ENCODE measurements at places on chromosomes 7 and 10.
A peak's percentile ranks its signal among the peaks of the same experiment; 100 is the strongest.

- DNase-seq = no peak
These were observed 940 bp upstream of the PSD start for GRCh38 chr10:102419269-102420180.

DNA sequence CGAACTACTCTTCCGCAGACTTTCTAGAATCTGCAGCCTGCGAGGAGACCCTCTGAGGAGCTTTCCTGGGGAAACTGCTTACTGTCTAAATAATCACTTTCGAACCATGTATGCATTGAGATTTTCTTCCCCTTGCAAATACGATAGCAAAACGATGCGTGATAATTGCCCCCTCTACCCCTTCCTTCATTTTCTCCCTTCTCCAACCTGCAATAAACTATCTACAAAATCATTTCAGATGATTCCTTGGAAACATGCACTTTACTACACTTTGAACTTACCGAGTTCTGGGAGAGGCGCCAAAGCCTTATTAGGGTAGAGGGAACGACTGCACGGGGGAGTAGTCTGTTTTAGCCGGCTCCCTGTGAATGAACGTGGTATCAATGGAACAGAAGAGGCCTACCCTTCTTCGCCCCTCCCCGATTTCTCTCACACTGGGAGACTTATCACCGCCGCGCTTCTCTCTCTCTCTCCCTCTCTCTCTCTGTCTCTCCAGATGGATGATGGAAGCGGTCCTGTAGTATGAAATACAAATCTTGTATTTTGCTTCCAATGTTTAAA, at the start of gene FGFBP3:
TSS of gene FGFBP3 (minus strand) at position 370 of the 561 bp plus-strand sequence. CDS start 517 bp downstream, outside the sequence.
- DNase-seq = no peak

GRCh38 chr10:93548376-93549071, 17.9 kb upstream of the FFAR4 start:
- no peak for DNase-seq

DNA sequence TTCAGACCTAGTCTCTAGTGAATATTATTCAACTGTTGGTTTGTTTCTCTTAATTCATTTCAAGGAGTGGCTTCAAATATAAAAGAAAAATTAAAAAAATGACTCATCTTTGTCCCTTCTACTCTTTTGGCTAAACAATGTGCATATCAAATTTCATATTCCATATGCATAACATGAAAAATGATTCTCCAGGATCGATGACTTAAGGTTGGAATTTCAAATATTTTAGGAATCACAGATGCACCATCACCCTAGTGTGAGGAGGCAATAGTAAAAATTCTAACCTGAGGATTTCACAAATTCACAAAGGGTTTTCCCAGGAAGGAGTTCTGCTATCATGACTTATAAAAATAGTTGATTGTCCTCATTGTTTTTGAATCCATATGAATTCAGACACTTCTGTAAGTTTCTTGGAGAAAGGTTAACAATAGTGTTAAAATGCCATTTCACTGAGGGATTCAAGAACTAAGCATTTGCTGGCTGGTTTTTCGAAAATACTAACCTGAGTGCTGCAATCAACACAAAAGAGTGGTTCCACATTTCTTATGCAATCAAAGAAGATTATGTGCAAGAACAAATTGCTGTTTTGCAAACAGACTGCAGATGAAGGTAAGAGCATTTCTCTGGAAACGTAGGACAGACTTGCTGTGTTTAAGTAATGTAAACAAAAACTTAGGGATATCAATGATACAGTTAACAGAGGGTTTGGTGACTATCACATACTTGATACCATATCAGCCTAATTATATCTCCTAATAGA, 547.5 kb upstream of the LRRTM3 start:
- DNase-seq = no peak

- DNase-seq = no peak
These were observed 687.8 kb downstream of the IPMK start for GRCh38 chr10:57579926-57580325.

- DNase-seq = no peak
These were observed 191.3 kb downstream of the HECW1 start for GRCh38 chr7:43303740-43304241.

DNA sequence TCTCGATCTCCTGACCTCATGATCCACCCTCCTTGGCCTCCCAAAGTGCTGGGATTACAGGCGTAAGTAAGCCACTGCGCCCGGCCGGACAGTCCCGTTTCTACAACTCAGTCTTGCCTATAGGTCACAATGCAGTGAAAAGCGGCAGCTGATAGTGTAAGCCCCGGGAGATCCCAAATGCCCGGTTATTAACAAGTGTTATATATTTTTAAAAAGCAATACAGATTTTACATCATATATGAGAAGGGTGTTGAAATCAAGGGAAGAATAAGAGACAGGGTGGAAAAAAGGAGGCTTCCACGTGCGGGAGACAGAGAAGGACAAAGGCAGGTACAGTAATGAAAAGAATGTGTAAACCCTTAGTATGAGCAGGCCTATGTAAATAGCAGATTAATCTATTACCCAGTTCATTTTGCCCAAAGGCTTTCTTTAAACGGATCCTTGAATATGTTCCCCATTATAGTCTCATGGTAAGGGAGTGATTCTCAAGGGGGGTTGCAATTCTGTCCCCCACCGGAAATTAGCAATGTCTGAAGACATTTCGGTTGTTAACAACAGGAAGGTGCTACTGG, 170.8 kb downstream of the PDE1C start:
- no peak for DNase-seq

DNA sequence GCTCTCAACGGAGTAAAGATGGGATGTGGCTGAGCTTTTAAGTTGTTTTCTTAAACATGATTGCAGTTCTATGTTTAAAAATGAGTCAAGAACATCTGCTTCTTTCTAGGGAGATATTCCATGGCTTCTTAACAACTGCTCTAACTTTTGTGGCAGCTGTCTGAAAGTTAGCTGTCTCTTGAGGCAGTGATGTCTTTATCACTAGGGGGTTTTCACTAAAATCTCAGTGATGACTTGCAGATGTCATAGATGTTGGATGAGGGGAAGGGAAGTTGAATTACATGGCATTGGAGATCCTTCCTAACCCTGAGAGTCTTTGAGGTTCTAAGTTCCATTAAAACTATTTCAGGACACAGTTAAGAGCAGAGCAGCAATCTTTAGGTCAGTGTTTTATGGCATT, 43.5 kb downstream of the PRKG1 start:
- no peak for DNase-seq

DNA sequence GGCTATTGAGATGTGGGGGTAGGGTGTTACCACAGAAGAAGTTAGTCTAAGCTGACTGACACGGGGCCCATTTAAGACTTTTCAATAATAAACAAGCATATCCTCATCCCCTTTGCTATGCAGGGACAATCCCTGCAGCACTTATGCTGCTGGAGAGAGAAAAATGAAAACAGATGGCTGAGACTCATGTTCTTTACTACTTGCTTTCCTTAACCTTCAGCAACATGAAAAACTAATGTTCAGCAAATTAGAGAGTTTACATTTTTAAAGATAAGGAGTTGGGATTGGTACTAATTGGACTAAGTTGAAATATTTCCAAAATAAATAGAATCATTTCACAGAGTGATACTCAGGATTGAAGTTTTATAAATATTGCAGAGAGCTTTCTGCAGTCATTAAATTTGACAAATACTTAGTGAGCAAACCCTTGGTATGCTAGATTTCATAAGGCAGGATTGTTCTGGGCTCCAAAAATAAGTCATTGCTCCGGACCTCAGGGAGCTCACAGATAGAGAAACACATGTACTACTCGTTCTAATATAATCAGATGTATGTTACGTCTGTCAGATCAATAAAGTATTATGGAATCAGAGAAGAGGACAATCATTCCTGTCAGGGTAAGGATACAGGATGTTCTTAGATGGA, 147.1 kb upstream of the LRRN3 start:
- no peak for DNase-seq

GRCh38 chr7:155285833-155286232, 11.8 kb upstream of the INSIG1 start:
- DNase-seq = no peak

DNA sequence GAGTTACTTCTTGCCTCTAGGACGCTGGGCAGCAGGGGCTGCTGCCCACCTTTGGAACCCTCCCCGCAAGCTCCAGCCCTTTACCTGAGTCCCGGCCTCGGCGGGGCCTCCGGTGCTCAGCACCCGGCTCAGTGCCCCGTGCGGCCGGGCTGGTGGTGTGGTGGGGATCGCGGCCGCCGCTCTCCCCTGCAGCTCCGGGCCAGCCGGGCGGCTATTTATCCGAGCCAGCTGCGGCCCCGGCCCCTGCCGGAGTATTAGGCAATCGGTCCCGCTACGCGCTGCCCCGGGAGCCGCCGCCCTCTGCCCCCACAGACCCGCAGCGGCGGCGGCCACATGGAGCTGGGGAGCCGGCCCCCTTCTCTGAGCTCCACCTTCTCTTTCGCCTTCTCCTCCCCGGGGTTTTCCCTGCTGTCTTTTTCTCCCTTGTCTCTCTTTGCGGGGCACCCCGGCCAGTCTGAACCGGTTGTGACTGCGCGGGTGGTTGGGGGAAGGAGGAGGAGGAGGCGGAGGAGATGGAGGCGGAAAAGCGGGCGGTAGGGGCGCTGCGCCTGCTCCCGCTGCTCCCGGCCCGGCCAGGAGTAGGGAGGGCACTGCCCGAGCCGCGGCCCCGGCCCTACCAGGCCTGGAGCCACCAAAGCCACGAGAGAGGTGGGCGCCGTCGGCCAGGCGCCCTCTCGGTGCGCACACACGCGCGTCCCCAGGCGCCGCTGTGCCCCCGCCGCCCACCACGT, at the start of gene SLC16A9:
TSS of gene SLC16A9 (minus strand) at position 456 of the 731 bp plus-strand sequence. CDS start 25,559 bp downstream, outside the sequence.
- peak; percentile 23 for DNase-seq

DNA sequence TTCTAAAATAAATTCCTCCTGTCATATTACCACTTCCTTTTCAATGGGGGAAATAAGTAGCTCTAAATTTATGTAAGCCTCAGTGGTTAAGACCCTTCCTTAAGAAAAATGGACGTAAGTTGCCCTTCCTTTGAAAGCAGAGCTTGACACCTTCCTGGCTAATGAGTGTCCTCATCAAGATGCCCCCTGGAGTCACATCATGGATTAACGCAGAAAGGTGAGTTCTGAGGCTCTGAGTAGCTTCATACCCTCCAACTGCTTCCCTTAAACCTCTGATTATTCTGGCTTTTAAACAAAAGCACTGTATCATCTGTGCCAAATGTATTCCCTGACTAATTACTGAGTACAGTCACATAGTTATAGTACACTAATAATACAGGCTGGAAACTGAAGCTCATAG, 14.7 kb downstream of the KCTD7 start:
- no peak for DNase-seq

Data from cortex of kidney (tissue), 1 donor.